CD4-positive, alpha-beta memory T cell (primary cell): ENCODE measurements at places on chromosomes 4 and X. TPM values are rescaled to one million over a fixed set of nuclear protein-coding genes. Genes with fewer than 3 reads are reported as not detected.

The GRIA3 gene
- not detected for total RNA-seq

The TIMM17B gene
- 46.2 TPM for total RNA-seq

The CYBB gene
- 8.1 TPM for total RNA-seq

The HTR2C gene
- not detected for total RNA-seq

- peaks cover 9% of the 10 kb centered on the region for H3K36me3 ChIP-seq
- no peak overlapping the region for H3K27ac ChIP-seq
- no peak for DNase-seq
- H3K27me3 ChIP-seq = no peaks in the 10 kb centered on the region
- H3K4me3 ChIP-seq = no peak overlapping the region
These were observed 6.6 kb downstream of the CCNG2 start for GRCh38 chr4:77163641-77164040.

DNA sequence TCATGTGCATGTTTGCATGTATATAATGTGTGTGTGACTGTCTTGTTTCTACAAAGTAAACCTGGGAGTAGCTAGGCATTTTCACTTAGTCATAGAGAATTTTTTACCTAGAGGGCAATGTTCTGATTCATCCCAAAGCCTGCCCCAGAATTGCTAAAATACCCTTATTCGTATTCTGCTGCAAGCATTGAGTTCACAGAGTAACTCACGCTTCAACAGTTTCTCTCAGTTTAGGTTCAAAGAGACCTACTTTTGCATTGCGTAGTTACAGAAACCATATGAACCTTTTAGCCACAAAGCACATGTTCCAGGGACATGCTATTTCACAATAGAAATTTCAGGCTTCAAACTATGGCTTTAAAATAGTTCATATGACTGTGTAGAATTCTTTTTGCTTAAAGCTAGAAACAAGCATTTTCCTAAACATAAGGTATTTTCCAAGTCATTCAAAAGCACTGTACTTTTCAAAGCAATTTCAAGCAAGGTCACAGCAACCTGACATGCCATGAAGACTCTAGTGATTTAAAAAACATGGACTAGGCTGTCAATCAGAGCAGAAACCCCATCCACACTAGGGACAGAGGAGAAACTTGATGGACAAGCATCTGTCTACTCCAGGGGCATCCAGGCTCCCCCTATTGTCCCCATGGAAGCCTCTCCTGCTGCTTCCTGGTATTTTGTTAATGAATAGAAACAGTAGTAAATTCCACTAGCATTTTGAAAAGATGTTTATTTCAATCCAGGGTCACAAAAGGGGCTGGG is 81.5 kb upstream of the MAPK10 start:
- H3K27me3 ChIP-seq = no peaks in the 10 kb centered on the region
- H3K4me1 ChIP-seq = no peaks in the 10 kb centered on the region
- no peak for DNase-seq
- H3K4me3 ChIP-seq = no peak overlapping the region
- H3K27ac ChIP-seq = no peak overlapping the region

- H3K27ac ChIP-seq = no peak overlapping the region
- H3K4me3 ChIP-seq = no peak overlapping the region
- no peak for DNase-seq
- no peaks in the 10 kb centered on the region for H3K27me3 ChIP-seq
These were observed 159.3 kb downstream of the SH3KBP1 start for GRCh38 chrX:19727887-19728648.

- no peak overlapping the region for H3K4me3 ChIP-seq
- H3K27ac ChIP-seq = no peak overlapping the region
- H3K36me3 ChIP-seq = no peaks in the 10 kb centered on the region
- no peaks in the 10 kb centered on the region for H3K27me3 ChIP-seq
- peaks cover 4% of the 10 kb centered on the region for H3K4me1 ChIP-seq
These were observed 4.1 kb upstream of the FAM200B start for GRCh38 chr4:15677507-15677988.

DNA sequence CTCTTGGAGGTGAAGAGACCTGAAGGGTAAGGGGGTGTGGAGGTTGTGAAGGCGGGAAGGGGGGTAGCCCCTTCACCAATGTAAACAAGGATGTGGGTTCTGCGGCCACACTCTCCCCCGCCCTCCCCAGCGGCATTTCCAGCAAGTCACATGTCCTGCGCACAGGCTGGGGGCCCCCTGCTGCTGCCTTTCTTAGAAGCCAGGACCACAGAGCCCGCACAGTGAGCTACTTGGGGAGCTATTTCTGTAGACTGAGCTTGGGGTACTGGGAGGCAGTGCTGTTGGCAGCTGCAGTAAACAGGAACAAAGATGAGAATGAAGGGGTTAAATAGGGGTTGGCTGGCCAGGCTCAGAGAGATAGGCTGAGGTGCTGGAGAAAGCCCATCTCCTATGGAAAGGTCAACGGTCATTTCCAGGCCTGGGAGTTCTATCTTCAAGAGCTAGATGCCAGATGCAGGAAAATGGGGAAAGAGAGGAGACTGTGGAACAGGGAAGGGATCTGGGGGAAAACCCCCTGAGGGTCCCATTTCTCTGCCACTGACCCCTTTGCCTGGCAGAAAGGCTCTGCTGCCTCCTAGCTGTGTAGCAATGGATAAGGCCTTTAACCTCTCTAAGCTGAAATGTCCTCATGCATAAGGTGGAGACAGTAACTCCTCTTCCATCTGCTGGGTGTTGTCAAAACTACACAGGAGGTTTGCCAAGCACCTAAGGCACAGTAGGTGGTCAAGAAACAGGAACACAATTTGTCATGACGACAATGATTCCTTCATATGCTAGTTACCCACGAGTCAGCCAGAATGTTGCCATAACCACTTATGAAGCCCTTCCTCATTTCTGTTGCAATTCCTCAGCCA is 18.5 kb upstream of the PIM2 start:
- peak overlapping the region; percentile 94 for H3K27ac ChIP-seq
- peaks cover 93% of the 10 kb centered on the region for H3K4me1 ChIP-seq
- peaks cover 5% of the 10 kb centered on the region for H3K36me3 ChIP-seq
- peak; percentile 93 for DNase-seq
- H3K27me3 ChIP-seq = no peaks in the 10 kb centered on the region

DNA sequence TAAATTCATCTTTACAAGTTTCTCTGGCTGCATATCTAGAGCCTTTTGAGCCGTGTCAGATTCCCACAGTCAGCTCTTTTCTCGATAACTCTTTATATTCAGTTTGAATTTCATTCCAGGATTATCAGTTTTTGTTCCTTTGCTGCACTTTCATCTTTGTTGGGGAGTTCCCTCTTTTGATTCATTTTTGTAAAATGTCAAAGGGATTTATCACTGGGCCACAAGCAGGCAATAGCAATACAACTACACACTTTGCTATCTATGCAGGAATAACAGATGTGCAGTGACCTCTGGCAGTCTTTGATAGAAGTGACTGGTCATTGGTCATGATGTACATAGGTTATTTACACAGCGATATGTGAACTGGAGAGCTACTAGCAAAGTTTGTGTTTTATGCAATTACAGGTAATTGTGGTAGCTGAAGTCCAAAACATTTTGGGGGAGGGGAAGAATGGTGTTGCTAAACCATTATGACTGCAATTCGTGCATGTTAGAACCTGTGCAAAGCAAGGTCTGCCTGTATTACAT is 43.8 kb downstream of the HPGDS start:
- H3K27me3 ChIP-seq = no peaks in the 10 kb centered on the region
- no peak overlapping the region for H3K27ac ChIP-seq

DNA sequence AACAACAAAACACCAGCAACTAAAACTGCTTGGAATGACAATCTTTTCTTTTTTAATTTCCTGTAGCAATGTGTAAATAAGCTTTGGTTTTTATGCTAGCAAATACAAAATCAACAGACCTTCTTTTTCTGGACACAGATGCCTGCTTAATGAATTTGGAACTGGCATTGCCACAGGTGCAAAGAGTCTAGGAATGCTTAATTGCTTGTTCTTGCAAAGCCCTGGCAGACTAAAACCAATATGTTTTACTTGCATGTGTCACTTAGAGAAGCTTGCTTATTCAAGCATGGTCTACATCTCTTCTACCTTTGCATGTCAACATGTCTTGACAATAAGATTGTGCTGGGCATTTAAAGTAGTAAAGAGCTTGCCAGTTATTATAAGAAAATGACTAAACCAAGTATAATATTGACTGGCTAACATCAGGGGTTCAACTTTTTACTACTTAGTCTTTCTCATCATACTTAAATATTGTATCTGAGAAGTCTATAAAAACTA is 656.7 kb upstream of the NDST4 start:
- no peak overlapping the region for H3K4me3 ChIP-seq
- no peaks in the 10 kb centered on the region for H3K4me1 ChIP-seq
- no peak overlapping the region for H3K27ac ChIP-seq
- no peak for DNase-seq

- H3K4me3 ChIP-seq = no peak overlapping the region
- no peaks in the 10 kb centered on the region for H3K4me1 ChIP-seq
- no peaks in the 10 kb centered on the region for H3K36me3 ChIP-seq
- H3K27ac ChIP-seq = no peak overlapping the region
- no peaks in the 10 kb centered on the region for H3K27me3 ChIP-seq
These were observed 16.1 kb downstream of the BST1 start for GRCh38 chr4:15718959-15719358.

- peaks cover 9% of the 10 kb centered on the region for H3K4me1 ChIP-seq
- DNase-seq = no peak
- no peak overlapping the region for H3K27ac ChIP-seq
- H3K4me3 ChIP-seq = no peak overlapping the region
- no peaks in the 10 kb centered on the region for H3K27me3 ChIP-seq
These were observed 39.8 kb upstream of the S100G start for GRCh38 chrX:16610121-16610621.

GRCh38 chr4:103786014-103786413 is 66.2 kb upstream of the TACR3 start:
- H3K36me3 ChIP-seq = no peaks in the 10 kb centered on the region
- no peak overlapping the region for H3K27ac ChIP-seq
- no peak overlapping the region for H3K4me3 ChIP-seq
- no peak for DNase-seq
- no peaks in the 10 kb centered on the region for H3K4me1 ChIP-seq

DNA sequence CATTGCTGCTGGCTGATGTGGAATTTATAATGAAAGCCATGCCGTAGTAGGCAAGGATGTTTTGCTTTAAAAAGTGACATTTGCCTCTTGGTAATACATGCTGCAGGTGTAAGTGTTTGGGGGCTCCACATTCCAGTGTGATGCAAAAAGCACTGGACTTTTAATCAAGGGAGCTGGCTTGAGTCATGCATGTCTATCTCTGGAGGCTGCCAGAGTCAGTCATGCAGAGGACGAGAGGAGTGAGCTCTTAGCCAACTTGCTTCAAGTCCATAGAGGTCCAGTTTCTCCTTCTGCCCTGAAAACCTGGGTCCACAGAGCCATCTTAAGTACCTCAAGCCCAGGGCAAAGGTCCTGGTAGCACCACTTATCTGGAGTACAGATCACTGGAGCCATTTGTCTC is 11.6 kb upstream of the CXCL13 start:
- DNase-seq = no peak
- no peak overlapping the region for H3K4me3 ChIP-seq
- H3K27ac ChIP-seq = no peak overlapping the region
- no peaks in the 10 kb centered on the region for H3K36me3 ChIP-seq
- H3K27me3 ChIP-seq = peaks cover 4% of the 10 kb centered on the region

GRCh38 chr4:64781737-64782326 is 372.6 kb upstream of the TECRL start:
- no peak overlapping the region for H3K4me3 ChIP-seq
- DNase-seq = no peak
- no peaks in the 10 kb centered on the region for H3K36me3 ChIP-seq

GRCh38 chr4:121212806-121213205 is 48.7 kb upstream of the TNIP3 start:
- H3K27ac ChIP-seq = no peak overlapping the region
- no peak overlapping the region for H3K4me3 ChIP-seq
- no peak for DNase-seq
- H3K36me3 ChIP-seq = no peaks in the 10 kb centered on the region
- no peaks in the 10 kb centered on the region for H3K4me1 ChIP-seq

- no peak for DNase-seq
- H3K27ac ChIP-seq = no peak overlapping the region
These were observed 2137.1 kb upstream of the TENM3 start for GRCh38 chr4:180106122-180106521.

DNA sequence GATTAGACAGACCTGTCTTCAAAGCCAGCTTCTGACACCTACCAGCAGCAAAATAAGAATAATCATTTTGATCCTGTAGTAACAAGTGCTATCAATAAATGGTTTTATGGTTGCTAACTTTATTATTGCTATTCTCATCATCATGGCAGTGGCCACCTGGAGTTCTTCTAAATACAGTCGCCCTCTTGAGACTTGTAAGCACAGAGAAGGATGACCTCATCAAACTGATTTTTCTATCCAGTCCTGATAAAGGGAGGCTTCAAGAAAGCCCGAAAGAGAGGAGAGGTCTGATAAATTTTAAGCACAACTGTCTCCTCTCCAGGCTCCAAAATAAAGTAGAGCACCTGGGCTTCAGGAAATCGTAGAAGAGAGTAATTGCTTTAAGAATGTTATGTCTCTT is 286.4 kb downstream of the USP46 start:
- H3K4me3 ChIP-seq = no peak overlapping the region
- no peaks in the 10 kb centered on the region for H3K36me3 ChIP-seq
- no peak for DNase-seq
- H3K4me1 ChIP-seq = no peaks in the 10 kb centered on the region

- H3K36me3 ChIP-seq = no peaks in the 10 kb centered on the region
- no peaks in the 10 kb centered on the region for H3K4me1 ChIP-seq
- no peak overlapping the region for H3K27ac ChIP-seq
These were observed 252.9 kb upstream of the TTC29 start for GRCh38 chr4:147198411-147199051.

DNA sequence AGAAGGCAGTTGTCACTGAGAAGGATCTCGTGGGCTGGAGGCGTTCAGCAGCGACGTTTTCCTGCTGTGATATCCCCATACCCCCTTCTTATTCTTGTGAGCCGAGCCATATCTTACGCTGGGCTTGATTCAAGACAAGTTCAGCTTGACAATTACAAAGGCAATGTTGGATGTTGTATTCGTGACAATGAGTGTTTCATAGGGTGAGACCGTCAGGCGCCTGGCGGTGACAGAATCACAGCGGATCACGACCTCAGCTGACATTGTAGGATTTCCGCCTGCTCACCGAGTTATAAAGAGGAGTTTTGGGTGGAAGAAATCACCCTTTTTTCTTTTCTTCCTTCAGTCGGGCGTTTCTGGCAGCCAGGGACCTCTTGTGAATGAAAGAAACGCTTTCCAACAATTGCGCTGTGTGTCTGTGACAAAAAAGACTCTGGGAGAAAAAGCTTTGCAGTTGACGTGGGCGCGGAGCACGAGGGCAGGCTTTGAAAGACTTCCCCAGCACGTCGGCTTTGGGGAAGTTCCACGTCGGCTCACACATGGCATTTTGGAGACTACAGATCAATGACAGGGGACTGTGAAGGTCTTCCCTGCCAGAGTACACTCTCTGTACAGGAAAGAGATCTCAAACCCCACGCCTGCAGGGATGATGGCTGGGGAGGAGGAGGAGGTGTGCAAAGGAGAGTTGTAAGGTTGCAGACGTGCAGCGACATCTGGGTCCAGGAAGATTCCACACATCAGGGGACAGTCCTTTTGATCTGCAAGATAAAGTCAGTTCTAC is 135.4 kb downstream of the CRLF2 start:
- H3K27ac ChIP-seq = no peak overlapping the region
- no peak for DNase-seq
- no peaks in the 10 kb centered on the region for H3K36me3 ChIP-seq
- no peaks in the 10 kb centered on the region for H3K4me1 ChIP-seq
- H3K4me3 ChIP-seq = no peak overlapping the region
